ENCODE measurements at places on chromosomes 16 and 17.

DNA sequence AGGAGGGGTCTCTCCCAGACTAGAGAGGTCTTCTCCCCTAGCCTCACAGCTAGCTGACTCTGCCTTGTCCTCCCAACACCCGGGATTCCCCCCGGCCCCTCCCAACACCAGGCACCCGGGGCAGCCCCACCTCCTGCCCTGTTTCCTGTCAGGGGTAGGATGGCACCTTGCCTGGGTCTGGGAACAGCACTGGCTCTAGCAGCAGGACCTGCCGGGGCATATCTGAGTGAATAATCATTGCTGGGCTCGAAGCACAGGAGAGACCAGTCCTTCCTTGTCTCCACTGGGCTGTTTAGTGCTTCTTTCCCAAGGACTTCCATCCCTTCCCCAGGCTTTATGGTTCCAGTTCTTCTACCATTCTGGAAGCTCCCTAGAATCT, 25.7 kb downstream of the MINK1 start:
- DNase-seq, result no peak

DNA sequence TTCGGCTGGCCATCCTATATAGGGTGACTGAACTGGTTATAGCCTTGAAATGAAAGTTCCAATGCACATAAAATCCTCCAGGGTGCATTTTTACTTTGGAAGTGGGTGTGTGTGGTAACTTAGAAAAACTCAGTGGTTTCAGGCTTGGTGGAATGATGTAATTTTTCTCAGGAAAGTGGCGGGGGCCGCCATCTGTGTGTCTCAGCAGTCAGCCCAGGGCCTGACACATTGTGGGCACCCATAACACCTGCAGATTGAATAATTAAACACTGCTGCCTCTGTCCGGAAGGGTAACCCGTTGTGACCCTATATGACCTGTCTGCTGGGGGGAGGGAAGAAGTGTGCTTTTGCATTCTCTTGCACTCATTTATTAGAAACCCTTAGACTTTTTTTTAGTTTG, 2.2 kb upstream of the PDP2 start:
- no peak for DNase-seq

DNA sequence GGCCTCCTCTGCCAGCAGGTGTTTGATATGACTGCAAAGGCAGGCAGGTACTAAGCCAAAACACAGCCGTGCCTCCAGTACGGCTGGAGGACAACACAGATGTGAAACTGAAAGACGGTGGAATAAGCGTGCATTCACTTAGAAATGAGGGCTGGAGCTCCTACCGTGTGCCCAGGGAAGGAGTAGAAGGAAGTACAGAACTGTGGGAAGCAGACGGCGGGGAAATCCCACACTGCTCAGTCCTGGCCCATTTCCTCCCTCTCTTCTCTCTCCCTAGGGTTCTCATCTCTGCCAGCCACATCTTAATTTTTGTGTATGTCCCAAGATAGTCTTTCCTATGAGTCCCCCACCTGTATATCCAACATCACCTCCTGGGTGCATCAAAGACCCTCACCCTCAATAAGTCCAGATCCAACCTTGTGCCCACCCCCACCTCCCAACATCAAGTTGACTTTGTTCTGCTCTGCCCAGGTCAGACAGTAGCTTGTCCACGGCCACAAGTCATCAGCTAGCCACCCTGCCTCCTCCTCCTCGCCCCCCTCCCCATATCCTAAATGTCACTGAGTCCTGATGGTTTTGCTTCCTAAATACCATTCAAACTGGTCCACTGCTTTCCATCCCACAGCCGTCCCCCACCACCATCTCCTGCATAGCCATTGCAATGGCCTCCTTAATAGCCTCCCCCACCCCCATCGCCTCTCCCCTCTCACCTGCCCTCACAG, 77.1 kb upstream of the RPL38 start:
- peak; percentile 17 for DNase-seq

GRCh38 chr16:3495176-3495575, at the start of gene C16orf90:
TSS of gene C16orf90 (minus strand) at chr16:3495489. CDS start at chr16:3495421, 68 bp downstream.
- DNase-seq, result no peak

DNA sequence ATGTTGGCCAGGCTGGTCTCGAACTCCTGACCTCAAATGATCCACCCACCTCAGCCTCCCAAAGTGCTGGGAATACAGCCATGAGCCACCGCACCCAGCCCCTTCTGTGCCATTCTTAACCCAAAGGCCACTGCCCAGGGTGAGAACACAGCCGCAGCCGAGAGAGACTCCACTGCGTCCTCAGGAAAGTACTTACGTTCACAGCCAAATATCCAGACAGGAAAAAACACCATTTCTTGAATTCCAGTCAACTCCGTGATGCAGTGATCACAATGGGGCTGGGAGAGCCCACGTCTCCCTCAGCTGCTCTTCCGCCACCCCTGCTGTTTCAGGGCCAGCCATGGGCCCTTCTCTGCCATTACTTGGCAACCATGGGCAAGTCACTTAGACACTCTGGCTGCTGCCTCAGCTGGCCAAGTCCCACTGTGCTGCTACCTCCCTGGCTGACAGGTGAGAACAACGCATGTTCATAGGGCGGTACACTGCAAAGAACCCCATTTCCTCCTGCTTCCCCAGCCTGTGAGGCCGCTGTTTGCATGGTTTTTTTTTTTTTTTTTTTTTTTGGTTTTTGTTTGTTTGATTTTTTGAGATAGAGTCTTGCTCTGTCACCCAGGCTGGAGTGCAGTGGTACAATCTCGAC, 4.3 kb downstream of the CDIP1 start:
- no peak for DNase-seq

DNA sequence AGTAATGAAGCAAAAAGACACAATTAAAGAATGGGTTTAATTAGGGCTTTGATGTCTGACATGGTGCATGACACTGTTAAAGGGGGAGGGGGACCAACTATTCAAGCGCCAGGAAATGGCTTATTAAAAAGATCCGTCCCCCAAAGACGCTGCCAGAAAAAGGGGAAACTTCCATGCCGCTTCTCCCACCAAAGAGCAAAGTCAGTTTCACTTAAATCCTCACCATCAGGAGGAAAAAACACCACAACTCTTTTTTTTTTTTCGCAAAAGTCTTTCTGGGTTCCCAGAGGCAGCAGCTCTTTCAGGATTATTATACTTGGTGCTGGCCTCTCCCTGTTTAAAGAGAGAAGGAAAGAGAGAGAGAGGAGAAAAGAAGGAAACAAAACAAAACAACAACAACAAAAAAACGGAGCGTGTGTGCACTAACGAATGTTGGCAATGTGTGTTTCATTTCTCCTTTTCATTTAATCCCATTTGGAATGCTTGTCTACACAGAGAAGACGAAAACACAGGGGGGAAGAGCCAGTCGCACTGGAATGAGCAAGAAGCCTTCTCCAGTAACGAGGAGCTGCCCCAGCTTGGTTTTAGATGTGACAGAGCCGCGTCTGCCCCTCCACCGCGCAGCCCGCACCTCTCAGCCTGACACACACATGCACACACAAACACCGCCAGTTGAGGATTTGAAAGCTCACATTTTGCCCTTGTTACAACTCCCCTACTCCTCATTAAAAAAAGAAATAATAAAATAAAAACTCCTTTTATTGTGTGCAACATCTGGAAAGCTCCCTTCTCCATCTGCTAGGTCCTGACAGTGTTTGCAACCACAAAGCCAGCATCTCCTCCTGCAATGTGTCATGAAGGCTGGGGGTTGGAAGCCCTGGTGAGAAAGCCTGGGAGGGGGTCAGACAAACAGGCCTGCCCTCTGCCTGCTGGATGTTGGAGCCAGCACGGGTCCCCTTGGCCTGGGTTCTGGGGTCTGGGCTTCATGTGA, 32.7 kb upstream of the AXIN2 start:
- no peak for DNase-seq

DNA sequence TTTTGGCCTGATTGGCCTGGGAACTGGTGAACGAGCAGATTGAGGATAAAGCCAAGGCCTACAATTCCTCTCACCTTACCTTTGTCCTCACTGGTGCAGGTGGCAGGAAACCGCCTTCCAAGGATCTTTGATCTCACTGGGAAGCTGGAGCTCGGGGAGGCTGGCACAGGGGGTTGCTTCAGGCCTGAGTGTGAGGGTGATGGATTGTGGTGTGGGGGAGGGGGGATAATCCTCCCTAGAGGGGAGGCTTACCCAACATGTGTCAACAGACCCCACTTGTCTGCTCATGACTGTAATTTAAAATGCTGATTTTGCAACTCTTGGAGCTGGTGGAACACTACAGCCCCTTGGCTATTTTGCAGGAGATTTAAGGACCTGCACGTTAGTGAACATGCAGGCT, 4.5 kb upstream of the RMI2 start:
- DNase-seq, result no peak

DNA sequence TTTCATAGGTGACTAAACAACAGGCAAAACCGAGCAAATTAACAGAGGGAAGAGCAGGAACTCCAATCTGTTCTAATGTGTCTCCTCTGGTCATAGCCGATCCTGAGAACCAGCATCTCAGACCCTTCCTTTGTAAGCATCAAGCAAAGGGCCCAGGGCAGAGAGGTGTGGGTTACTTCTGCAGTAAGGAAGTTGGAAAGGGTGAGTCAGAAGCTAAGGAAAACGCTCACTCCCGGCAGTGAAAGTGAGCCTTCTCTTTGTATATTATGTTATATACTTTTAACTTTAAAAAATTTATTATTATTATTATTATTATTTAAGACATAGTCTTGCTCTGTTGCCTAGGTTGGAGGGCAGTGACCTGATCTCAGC, 77.7 kb downstream of the MRM3 start:
- DNase-seq, result no peak

GRCh38 chr16:3780570-3780969, 63.2 kb upstream of the TRAP1 start:
- no peak for DNase-seq

- DNase-seq, result no peak
Measured at GRCh38 chr17:44267818-44268490, at the start of gene SLC4A1. TSS of gene SLC4A1 (minus strand) at chr17:44268135. CDS start at chr17:44262866, 5,269 bp downstream.

GRCh38 chr16:77951788-77952187, 70.6 kb upstream of the CLEC3A start:
- peak; percentile 32 for DNase-seq

- no peak for DNase-seq
Measured at GRCh38 chr16:2675021-2675420, 7.3 kb upstream of the KCTD5 start.

GRCh38 chr17:27811961-27812360, 11.6 kb upstream of the NOS2 start:
- DNase-seq, result no peak

- DNase-seq, result no peak
Measured at GRCh38 chr16:88790312-88791211, 5.5 kb upstream of the PIEZO1 start.

Measured in SHP77 treated with DMSO at 0.1 percent for 48 hours (cell line).